ENCODE measurements at places on chromosomes 13 and 19.

DNA sequence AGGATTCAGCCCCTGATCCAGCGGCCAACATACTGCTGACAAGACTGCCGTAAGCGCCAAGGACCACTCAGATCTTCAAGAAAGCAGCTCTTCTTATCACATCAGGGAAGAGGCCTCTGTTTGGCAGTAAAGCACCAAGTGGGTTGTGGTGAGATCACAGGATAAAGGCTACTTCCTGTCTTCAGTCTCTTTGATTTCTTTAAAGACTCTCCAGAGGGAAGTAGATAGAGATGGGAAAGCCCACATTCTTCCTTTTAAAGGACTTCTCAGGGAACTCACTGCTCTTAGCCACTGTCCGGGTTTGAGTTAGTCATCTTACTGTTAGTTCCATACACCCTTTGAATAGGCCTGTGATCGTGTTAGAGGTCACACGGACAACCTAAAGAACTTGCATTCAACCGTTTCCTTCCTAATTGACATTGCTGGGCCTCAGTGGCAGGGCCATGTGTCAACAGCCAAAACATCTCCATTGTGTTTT is 47.2 kb upstream of the POMP start:
- no peak for DNase-seq

GRCh38 chr13:66553391-66553790 is 676.7 kb downstream of the PCDH9 start:
- DNase-seq = no peak

GRCh38 chr19:34336781-34337271 is 28.2 kb upstream of the GPI start:
- DNase-seq = no peak

DNA sequence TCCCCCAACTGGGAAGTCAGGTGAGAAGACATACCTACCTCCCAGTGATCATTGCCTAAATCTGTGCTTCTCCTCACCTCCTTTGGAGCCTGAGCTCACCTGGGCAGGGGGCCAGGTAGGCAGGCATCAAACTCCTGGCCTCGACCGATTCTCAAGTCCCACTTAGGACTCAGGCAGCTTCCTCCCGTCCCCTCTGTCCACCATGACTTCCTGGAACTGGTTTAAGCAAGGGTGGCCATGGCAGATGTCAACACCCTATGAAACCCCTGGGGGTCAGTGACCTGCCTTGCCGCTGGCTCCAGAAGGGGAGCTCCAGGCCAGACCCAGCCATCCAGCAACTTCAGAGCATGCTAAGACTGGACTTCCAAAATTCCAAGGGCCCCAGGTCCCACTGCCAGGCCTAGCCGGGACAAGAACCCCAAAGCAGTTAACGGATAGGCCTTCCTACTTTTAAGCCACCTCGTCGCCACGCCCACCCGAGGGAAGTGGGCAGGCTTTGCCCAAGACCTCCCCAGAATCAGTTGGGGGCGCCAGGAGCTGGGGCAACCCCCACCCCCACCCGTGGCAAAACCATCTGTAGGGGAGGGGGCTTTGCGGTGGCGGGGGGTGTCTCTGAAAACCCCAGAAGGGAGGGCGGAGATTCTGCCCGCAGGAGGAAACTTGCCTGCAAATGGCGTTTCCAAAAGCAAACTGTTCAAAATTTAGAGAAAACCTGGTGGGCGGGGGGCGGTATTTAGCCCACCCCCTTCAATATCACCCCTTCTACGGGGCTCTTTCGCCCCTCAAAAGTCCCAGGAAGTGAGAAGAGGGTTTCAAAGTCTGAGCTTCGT is 657 bp downstream of the PLIN3 start:
- no peak for DNase-seq

DNA sequence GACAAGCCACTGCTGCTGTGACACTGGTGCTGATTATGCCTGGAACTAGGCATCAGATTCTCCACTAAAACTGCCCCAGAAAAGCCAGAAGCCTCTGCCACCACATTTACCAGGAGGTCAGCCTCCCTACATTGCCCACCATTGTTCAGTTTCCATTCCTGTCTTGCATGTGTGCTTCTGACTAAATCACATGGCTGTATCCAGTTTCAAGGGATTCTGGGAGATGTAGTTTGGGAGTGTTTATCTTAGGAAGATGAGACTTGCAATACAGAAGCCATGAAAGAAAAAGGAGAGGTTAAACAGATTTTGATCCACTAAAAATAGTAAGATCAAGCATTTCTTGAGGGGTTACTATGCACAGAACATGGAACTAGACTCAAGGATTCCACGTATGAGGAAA is 40.7 kb upstream of the SERPINE3 start:
- no peak for DNase-seq

DNA sequence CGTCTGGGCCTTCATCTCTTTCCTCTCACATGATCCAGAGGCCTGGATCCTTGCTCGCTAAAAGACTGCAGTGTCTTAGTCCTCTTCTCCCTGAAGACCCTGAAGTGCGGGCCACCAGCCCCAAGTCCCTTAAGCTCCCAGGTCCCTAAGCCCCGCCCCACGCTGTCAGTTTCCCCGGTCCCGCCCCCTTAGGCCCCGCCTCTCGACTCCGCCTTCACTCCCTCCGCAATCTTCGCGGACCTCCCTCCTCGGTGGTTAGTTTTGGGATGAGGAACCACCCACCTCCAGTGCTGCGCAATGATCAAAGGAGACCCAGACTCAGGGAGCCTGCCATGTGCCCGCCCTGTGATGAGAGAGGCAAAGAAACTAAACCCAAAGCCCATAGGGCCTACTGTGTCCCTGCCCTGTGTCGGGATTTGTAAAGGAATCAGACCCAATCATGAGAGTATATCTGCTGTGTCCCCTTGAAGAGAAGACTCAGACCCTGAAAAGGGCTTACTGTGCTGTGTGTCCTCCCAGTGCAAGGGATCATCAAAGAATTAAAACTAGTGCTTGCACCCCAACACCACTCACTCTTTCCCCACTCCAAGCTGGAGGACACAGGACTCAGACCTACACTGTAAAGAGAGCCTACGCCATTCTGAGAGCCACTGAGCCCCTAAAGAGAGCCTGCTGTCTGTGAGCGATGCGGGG is 3.0 kb upstream of the COX6B1 start:
- DNase-seq = no peak

GRCh38 chr19:8451885-8452284 is 7.1 kb downstream of the HNRNPM start:
- no peak for DNase-seq

DNA sequence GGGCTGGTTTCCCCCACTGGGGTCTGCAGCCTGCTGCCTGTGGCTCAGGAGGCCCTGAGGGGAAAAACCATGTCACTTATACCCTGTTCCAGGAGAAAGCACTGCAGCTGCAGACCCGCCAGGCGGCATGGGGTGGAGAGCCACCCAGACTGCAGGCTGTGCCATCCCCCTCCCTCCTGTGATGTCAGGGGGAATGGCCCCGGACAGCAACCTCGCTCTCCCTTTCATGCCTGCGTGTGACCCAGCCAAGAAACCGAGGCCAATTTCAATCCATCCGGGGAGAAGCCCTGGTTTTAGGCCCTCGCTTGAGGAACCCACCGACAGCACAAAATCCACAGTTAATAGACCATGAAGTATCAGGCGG is 37.2 kb upstream of the MATK start:
- no peak for DNase-seq

DNA sequence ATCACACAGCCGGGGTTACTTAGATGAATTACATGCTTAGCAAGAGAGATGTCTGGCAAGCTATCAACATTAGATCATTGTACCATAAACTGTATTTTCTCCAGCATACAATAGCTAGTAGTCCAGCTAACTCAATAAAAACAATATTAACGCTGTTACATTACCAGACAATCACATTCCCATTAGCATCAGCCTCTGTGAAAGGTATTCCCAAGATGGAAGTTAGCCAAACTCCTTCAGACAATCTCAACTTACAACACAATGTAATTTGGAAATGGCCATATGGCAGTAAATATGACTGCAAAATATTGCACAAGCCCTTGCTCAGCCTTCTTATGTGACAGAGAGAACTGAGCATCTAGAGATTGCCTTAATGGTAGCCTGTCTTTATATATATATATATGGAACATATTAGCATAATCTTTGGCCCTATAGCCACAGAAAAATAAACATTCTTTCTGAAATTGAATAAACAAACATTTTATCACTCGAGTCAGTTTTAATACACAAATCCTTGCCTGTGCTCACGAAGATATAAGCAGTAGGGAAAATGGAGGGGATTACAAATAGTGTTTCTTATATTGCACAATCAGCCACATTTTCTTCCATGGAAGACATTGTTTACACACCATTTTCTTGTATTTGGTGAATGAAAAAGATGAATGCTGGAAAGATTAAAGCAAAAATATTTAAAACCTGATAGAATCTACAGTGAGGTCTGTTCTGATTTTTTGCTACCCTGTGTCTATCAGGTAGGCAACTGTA is 1060.5 kb downstream of the DIAPH3 start:
- DNase-seq = no peak

DNA sequence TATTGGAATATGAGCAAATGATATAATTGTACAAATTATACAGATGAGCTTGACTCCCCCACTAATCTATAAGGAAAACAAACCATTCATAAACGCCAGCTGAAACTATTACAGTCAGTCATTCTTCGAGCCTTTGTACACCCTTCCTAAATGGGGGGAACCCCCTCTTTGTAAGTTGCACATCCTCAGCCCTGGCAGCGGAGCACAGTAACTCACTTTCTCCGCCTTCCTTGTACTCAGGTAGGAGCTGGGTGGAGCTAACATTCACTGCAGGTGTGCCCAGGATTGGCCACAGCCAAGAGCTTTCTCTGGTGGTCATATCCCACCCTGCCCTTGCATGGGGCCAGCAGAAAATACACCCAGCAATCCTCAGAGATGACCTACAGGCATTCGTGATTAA is 28.6 kb downstream of the PIN1 start:
- no peak for DNase-seq

All from GM12891 (cell line).